ENCODE measurements at places on chromosomes 7 and 10.

GRCh38 chr7:101363734-101364374 lies 1.2 kb downstream of the COL26A1 start:
- DNase-seq = no peak

GRCh38 chr10:127853868-127854768 lies 38.6 kb downstream of the CLRN3 start:
- DNase-seq = peak; percentile 1

DNA sequence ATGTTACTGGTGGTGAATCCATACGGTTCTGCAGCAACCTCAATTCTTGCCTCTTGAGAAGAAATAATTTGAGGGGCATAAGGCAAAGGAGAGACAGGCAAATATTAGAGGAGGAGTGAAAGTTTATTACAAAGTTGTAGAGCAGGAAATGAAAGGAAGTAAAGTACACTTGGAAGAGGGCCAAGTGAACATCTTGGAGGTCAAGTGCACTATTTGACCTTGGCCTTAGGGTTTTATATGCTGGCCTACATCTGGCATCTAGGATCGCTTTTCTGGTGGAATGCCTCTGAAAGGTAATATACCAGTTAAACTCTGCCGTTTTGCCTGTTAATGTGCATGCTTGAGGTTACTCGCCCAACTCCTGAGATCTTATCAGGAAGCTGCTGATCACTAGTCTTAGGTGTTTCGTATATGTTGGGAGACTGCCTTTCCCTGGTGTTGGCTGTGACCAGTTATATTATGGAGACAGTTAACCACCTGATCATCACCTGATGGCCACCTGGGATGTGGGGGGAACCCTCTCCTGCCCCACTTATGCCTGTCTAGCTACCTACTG lies 66.1 kb upstream of the CYP2C18 start:
- DNase-seq = no peak

GRCh38 chr10:82266438-82266837 lies 391.4 kb downstream of the NRG3 start:
- DNase-seq = no peak

DNA sequence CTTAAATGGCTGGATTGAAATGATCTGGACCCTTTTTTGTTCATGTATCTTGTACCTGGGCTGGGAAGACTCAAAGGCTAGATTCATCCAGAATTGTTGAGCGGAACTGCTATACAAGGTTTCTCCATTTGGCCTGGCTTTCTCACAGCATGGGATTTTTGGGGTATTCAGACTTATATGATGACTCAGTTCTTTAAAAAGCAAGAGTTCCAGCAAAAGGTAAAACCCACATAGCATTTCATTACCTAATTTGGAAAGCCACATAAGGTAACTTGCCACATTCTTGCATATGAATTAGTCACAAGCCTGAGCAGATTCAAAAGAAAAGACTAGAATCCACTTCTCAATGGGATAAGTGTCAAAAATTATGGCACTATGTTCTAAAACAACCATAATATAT lies 137.4 kb downstream of the HGF start:
- DNase-seq = no peak

- no peak for DNase-seq
These were observed 78.9 kb downstream of the LRRC17 start for GRCh38 chr7:102991540-102992214.
